ENCODE measurements at places on chromosomes 2 and 18. TPM values are rescaled to one million over a fixed set of nuclear protein-coding genes. Genes with fewer than 3 reads are reported as not detected.

The UGT1A6 gene
- total RNA-seq: not detected

The IKZF2 gene
- 6.8 TPM for total RNA-seq

The C2orf42 gene
- 22.2 TPM for total RNA-seq

The CD226 gene
- total RNA-seq: 0.32 TPM

The CCDC148 gene
- 1.5 TPM for total RNA-seq

The STK16 gene
- 52.9 TPM for total RNA-seq

The POTEI gene
- not detected for total RNA-seq

The IL36RN gene
- total RNA-seq: not detected

The PRSS56 gene
- not detected for total RNA-seq

The C1D gene
- 37.8 TPM for total RNA-seq

The SLC4A5 gene
- total RNA-seq: 2.2 TPM

The ENOSF1 gene
- 87.3 TPM for total RNA-seq

The UGT1A1 gene
- total RNA-seq: not detected

The KCNK3 gene
- total RNA-seq: 0.11 TPM

The APCDD1 gene
- 13.6 TPM for total RNA-seq

The TCF7L1 gene
- total RNA-seq: 6.1 TPM

The TYMS gene
- 11.8 TPM for total RNA-seq

The PLEKHH2 gene
- total RNA-seq: 27.0 TPM

The SNED1 gene
- 52.8 TPM for total RNA-seq

The UGT1A10 gene
- total RNA-seq: not detected

The EN1 gene
- not detected for total RNA-seq

The SLC19A3 gene
- total RNA-seq: 9.3 TPM

The SP5 gene
- total RNA-seq: not detected

The CCDC121 gene
- total RNA-seq: 2.3 TPM

The CXCR1 gene
- not detected for total RNA-seq

The STK39 gene
- total RNA-seq: 18.3 TPM

The LRRTM4 gene
- total RNA-seq: not detected

The CCDC178 gene
- total RNA-seq: not detected

The TWIST2 gene
- 9.2 TPM for total RNA-seq

The PPP1R1C gene
- total RNA-seq: 2.2 TPM

The CAPN14 gene
- 0.13 TPM for total RNA-seq

The IL1F10 gene
- total RNA-seq: not detected

The CFAP53 gene
- 0.54 TPM for total RNA-seq

The LRATD1 gene
- total RNA-seq: under 0.01 TPM

The CYP26B1 gene
- total RNA-seq: 0.52 TPM

The DYNAP gene
- not detected for total RNA-seq

The COL3A1 gene
- 2,175 TPM for total RNA-seq

The ARHGEF33 gene
- total RNA-seq: 1.2 TPM

The IMP4 gene
- 50.5 TPM for total RNA-seq

The SSB gene
- total RNA-seq: 154 TPM

The MALL gene
- 72.8 TPM for total RNA-seq

The SP140 gene
- total RNA-seq: 0.26 TPM

The MOGAT1 gene
- not detected for total RNA-seq

The SPEG gene
- 18.6 TPM for total RNA-seq

The TMEM247 gene
- not detected for total RNA-seq

The DTNA gene
- 1.8 TPM for total RNA-seq

The CPS1 gene
- 28.2 TPM for total RNA-seq

The SNTG2 gene
- total RNA-seq: not detected

The FAM124B gene
- 0.13 TPM for total RNA-seq

The SCG2 gene
- total RNA-seq: 6.8 TPM

The PIAS2 gene
- total RNA-seq: 46.3 TPM

The SIX3 gene
- total RNA-seq: not detected

The COX5B gene
- total RNA-seq: 227 TPM

The NGEF gene
- 9.9 TPM for total RNA-seq

The CROCC2 gene
- total RNA-seq: under 0.01 TPM

The TGFA gene
- 0.91 TPM for total RNA-seq

The LYPD6B gene
- total RNA-seq: 2.4 TPM
